ENCODE measurements at places on chromosomes 1 and 21.

DNA sequence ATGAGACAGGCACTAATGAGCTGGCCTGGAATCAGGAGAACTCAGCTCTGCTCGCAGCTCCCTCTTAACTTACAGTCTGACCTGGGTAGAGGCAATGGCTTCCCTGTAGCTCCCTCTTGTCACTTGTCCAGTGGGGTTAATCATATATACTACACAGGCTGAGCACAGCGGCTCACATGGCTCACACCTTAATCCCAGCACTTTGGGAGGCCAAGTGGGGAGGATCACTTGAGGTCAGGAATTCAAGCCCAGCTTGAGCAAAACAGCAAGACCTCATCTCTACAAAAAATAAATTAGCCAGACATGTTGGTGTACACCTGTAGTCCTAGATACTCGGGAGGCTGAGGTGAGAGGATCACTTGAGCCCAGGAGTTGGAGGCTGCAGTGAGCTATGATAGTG lies 4.2 kb downstream of the S100A6 start:
- no peaks in the 10 kb centered on the region for H3K36me3 ChIP-seq
- H3K27me3 ChIP-seq, result no peaks in the 10 kb centered on the region
- H3K4me1 ChIP-seq, result peaks cover 19% of the 10 kb centered on the region

- no peak overlapping the region for H3K27ac ChIP-seq
- H3K36me3 ChIP-seq, result no peaks in the 10 kb centered on the region
- DNase-seq, result no peak
- H3K4me1 ChIP-seq, result no peaks in the 10 kb centered on the region
Observed at GRCh38 chr1:157403203-157403602, 149.1 kb downstream of the FCRL5 start.

- H3K4me1 ChIP-seq, result peaks cover 41% of the 10 kb centered on the region
- no peak for DNase-seq
- H3K4me3 ChIP-seq, result no peak overlapping the region
Observed at GRCh38 chr1:117061986-117062415, 1.9 kb downstream of the TTF2 start.

GRCh38 chr1:1352786-1353388 lies 3.7 kb upstream of the DVL1 start:
- H3K4me1 ChIP-seq, result peaks cover 26% of the 10 kb centered on the region
- no peaks in the 10 kb centered on the region for H3K36me3 ChIP-seq
- DNase-seq, result peak; percentile 83
- H3K27ac ChIP-seq, result no peak overlapping the region

GRCh38 chr1:56709269-56709880 lies 64.3 kb downstream of the PRKAA2 start:
- H3K27me3 ChIP-seq, result no peaks in the 10 kb centered on the region
- H3K27ac ChIP-seq, result no peak overlapping the region
- H3K36me3 ChIP-seq, result no peaks in the 10 kb centered on the region
- no peaks in the 10 kb centered on the region for H3K4me1 ChIP-seq
- H3K4me3 ChIP-seq, result no peak overlapping the region
- peak; percentile 85 for DNase-seq
